ENCODE measurements at places on chromosomes 6 and 20.
A peak's percentile ranks its signal among the peaks of the same experiment; 100 is the strongest.

GRCh38 chr6:52210227-52210626 is 24.1 kb downstream of the IL17A start:
- ATAC-seq, result no peak

GRCh38 chr6:148348335-148348734 is 5.7 kb downstream of the SASH1 start:
- ATAC-seq, result peak; percentile 30

DNA sequence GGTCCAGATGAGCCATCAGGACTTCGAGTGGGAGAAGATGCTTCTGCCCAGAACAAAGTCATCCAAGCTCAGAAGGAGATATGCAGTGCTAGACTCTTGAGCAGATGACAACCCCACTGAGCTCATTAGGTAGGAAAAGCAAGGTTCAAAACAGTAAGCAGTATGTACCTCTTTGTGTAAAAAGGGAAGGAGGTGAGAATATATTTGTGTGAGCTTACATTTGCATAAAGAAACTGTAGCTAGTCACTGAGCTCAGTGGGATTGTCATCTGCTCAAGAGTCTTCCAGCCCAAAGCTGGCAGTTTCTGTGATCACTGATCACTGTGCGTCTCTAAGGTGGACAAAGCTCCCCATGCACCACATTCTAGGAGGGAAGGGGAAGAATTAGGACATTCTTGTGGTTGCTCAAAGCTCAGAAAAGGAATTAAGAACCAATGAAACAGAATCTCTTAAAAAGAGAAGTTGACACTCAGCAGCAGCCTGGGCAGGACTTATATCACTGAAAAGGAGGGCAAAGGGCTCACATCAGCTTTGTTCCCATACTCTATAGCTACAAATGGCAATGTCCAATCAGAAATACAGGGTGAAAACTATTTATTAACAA is 90.0 kb upstream of the MAFB start:
- ATAC-seq, result no peak

DNA sequence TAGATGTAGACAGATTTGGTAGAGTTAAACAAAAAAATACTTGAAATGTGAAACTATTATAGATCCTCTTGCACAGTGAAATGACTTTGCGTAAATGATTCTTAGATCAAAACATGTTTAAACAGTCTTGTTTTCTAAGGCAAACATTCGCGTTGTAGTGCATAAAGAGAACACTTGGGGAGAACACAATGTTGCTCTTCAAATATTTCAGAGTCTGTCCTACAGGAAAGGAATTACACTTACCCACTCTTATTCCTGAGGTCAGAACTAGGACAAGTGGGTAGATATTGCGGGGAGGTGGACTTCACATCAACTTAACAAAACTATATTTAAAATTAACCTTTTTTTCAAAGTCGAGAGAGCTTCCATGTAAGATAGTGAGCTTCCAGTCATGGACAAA is 183.5 kb upstream of the PCSK2 start:
- no peak for ATAC-seq

GRCh38 chr6:166768761-166769160 is 141.7 kb upstream of the RPS6KA2 start:
- ATAC-seq, result no peak

DNA sequence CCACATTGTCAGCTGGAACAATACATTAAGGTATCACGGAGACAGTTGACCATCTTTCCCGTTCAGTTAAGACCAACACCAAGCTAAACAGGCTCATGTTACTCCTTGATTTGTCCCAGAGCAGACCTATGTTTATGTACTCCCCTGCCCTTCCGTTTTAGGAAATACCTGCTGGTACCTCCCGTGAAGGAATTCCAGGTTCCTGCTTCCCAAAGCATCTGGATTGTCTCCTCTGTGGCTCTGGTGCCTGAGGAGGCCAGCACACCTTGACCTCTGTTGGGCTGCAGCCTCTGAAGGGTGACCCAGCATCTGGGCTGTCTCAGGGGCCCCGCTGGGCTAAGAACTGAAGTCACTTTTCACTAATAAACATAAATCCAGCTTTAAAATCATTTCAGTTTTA is 647.8 kb upstream of the MARCKS start:
- no peak for ATAC-seq

DNA sequence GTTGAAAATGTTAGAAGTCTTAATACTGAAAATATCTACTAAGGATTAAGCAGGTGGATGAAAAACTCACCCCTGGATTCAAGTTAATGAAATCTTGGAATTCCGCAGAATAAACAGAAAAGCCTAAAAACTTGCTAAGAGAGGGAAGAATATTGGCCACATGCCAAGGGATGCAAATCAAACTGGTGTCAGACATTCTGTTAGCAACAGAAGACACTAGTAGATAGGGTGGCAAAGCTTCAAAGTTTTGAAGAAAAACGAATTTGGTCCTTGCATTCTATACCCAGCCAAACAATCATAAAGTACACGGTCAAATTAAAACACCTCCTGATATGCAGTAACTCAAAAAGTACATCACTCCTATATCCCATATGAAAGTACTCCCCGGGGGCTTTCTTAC is 77.1 kb upstream of the ADTRP start:
- ATAC-seq, result no peak

- no peak for ATAC-seq
Measured at GRCh38 chr6:44594481-44594880, 207.0 kb downstream of the CDC5L start.
